Head of caudate nucleus (tissue), 42 donors: ENCODE measurements at places on chromosomes 2 and 18.

- DNase-seq, result no peak
Observed at GRCh38 chr2:151153601-151154000, 108.1 kb downstream of the RBM43 start.

DNA sequence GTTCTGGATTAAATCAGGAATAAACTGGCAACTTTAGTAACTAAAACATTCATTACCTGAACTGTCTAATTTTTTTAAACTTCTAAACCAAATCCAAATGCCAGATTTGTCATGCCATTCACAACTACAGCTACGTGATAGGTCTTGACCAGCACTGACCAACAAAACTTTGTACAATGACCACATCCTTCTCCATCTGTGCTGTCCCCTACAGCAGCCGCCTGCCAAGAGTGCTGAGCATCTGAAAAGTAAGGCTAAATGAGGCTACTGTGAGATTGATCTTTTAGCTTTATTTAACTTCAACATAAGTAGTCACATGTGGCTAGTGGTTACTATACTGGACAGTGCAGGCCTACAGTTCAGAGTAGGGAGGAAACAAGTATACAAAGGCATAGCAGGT is 7.6 kb downstream of the FAM168B start:
- no peak for DNase-seq

GRCh38 chr2:97741686-97742085 is 28.3 kb downstream of the ZAP70 start:
- no peak for DNase-seq

DNA sequence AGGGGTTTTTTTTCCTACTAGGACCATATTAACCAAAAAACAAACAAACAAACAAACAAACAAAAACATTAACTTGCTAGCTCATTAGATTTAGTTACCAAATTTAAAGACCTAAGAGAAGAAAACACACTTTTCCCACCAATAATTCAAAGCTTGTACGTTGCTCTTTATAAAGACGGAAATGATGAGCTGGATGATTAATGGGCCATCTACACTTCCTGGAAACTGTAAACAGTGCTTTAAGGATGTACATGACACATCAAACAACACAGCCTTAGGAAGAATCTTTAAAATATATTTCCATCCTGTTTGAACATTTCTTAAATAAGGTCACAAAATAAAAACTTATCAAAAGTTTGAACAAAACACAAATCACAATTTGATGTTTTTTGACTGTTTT is 982 bp downstream of the BMP10 start:
- DNase-seq, result no peak

DNA sequence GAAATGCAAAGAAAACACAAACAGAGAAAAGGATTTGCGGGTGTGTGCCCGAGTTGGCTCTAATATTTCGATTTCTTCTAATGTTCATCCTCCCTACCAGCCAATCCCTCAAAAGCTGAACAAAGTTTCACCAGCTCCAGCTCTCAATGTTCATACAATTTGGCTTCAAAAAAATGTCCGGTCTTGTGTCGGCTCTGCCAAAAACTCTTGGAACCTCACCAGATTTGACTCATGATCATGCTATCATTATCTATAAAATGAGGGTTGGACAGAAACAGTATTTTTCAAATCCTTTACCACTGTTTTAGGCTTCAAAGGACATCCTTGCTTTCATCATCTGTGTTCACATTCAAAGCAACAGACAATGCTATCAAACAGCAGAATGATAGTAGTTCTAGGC is 88.2 kb downstream of the CRACDL start:
- no peak for DNase-seq

DNA sequence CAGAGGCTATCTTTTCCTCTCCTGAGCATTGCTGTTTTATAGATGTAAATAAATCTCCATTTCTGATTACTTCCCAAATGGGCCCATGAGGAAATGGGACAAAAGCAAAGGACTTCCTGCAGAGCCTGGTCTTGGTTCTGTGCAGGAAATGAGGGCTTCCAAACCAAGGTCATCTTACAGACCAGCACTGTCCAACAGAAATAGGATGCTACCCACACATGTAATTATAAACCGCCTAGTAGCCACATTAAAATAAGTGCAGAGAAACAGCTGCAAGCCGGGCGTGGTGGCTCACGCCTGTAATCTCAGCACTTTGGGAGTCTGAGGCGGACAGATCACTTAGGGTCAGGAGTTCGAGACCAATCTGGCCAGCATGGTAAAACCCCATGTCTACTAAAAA is 6.2 kb downstream of the TTL start:
- DNase-seq, result no peak

- DNase-seq, result peak; percentile 74
Observed at GRCh38 chr2:242020196-242021004, 150.9 kb downstream of the RTP5 start.

DNA sequence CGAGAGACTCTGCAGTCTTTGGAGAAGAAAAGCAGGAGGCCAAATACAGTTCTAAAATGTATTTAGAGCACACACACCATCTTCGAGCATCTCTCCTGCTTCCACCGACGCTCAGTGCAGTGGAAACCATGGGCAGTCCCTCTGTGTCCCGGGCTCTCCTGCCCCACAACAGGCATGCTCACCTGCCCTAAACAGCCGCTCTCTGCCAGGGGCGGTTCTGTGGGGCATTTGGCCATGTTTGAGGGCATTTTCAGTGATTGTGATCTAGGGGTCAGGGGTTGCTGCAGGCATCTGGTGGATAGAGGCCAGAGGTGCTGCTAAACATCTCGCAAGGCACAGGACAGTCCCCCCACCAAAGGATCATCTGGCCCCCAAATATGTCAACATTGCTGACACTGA is 55.8 kb downstream of the EMX1 start:
- DNase-seq, result no peak

- DNase-seq, result no peak
Observed at GRCh38 chr2:120939595-120940318, 204.1 kb downstream of the GLI2 start.

GRCh38 chr2:16407358-16407757 is 258.3 kb downstream of the CYRIA start:
- DNase-seq, result no peak

DNA sequence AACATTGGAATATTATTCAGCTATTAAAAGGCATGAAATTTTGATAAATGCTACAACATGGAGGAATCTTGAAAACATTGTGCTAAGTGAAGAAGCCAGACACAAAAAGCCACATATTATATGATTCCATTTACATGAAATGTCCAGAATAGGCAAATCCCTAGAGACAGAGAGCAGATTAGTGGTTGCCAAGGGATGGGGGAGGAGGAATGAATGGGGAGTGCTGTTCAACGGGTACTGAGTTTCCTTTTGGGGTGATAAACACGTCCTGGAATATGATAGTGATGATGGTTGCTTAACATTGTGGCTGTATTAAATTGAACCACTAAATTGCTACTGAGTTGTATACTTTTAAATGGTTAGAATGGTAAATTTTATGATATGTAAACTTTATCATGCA is 8.9 kb upstream of the TWSG1 start:
- DNase-seq, result no peak

DNA sequence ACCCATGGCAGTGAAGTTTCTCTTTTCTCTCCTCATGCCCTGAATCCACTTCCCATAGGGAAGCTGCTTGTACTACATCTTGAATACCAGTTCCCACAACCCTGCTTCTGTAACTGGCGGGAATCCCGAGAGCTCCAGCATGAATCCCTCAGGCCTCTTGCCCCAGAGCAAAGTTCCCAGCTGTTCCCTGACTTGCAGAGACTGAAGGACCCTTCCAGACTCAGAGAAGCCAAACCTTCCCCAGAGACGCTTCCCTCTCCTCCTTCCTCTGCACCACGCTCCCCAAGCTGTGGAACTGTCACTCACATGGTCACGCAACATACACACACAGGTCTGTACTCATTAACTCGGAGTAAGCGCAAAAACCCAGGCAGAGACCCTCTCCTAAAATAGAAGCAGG is 26.4 kb downstream of the TRAPPC12 start:
- DNase-seq, result no peak

GRCh38 chr2:11942178-11942569 is 195.7 kb downstream of the LPIN1 start:
- no peak for DNase-seq

GRCh38 chr2:239769554-239770245 is 255.4 kb downstream of the NDUFA10 start:
- no peak for DNase-seq

DNA sequence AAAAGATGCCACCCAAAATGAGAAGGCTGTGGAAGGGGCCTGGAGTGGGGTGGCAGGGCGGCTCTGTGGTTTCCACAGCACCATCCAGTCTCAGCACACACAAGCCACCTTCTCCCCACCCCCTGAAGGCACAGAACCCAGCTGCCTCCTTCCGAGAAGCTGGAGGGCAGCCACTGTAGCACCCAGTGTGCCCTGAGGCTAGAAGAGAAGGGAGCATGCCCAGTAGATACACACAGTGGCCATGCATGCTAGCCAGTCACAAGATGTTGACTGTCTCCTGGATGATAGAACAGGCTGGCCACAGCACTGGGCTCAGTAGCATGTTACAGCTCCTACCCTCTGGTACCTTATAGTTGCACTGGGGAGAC is 148.9 kb upstream of the EPAS1 start:
- DNase-seq, result no peak

DNA sequence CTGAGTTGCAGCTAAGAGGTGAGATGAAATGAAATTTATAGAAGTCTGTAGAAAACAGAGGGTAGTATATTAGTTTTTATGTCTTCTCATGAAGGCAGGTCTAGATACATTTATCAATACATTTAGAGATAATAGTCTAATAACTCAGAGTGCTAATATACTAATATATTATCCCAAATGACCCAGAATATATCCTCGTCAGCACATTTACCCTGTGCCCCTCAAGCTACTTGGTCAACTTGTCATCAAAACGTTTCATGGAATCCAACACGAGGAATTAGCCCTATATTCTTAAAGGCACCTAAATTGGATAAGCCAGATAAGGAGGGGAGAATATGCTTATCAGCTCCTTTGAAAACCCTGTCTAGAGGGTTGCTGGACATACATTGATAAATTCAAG is 415.1 kb upstream of the LRRTM1 start:
- DNase-seq, result no peak

- DNase-seq, result no peak
Observed at GRCh38 chr2:84306361-84306760, 152.7 kb downstream of the SUCLG1 start.

DNA sequence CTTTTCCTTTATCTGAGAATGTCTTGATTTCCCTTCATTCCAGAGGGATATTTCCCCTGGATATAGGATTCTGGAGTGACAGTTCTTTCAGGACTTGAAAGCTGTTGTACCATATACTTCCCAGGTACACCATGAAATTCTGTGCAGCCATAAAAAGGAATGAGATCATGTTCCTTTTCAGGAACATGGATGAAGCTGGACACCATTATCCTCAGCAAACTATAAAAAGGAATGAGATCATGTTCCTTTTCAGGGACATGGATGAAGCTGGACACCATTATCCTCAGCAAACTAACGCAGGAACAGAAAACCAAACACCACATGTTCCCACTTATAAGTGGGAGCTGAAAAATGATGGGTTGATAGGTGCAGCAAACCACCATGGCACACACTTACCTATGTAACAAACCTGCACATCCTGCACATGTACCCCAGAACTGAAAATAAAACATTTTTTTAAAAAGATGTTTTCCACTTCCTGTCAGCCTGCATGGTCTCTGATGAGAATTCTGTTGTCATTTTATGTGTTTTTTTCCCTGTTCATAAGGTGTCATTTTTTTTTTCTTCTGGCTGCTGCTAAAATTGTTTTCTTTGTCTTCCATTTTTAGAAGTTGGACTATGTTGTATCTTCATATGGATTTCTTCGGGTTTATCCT is 133.3 kb downstream of the DNAH6 start:
- no peak for DNase-seq

- peak; percentile 67 for DNase-seq
Observed at GRCh38 chr2:45993476-45993991, 303.7 kb upstream of the EPAS1 start.

GRCh38 chr2:9658972-9659371 is 28.2 kb upstream of the YWHAQ start:
- DNase-seq, result no peak

DNA sequence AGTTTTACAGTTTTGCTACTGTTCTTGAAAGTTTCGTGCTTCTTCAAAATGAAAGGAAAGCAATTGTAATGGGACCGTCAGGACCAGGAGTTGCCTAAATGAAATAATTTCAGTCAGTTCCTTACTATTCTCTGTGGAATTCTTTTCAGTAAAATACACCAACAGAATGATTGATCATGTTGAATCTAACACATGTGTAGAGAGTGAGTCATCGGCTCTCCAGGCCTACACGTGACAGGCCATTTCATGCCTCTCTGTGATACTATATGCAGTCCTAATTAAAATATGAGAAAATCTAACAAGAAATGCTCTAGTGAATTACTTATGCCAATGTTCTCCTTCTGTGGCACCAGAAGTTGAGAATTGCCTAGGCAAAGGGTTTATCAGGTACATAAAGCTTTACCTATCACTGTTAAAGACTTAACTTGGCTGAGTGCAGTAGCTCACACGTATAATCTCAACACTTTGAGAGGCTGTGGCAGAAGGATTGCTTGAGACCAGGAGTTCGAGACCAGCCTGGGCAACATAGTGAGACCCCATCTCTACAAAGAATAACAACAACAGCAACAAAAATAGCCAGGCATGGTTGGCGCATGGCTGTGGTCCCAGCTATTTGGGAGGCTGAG is 199.4 kb downstream of the LRRTM1 start:
- DNase-seq, result no peak

DNA sequence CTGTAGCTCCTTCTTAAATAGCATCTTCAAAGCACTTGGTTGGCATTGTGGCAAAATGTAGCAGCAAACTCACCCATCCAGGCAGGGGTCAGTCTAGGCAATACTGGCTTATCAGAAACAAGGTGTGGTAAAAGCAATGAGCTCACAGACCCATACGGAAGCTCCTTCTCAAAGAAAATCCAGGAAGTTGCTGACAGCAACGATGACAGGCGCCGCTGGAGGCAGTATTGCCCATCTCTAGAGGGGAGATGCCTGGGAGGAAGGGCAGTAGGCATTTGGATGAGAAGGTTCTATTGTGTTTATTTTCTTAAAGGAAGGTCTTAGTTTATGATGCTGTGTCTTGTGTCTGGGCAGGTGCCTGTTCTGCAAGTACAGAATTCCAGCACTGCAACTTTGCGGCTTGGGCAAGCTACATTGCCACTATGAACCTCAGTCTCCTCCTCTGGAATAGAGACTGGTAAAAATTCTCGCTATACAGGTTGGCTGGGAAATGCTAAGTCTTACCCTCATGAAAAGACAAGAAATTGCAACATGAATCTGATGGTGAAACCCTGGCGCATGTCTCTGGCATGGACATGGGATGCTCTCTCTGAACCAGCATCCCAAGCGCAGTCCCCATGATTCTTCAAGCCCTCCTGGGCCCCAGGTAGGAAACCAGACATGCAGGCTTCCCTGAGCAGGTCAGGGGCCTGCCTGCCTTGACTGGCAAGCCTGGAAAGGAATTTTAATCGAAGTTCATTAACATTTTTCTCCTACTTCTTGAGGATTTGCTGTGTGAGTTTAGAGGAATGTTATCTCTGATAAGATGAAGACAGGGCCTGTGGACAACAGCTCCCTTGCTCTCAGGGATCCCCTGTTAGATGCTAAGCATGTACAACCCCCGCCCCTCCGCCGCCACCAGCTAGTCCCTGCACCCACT is 156.0 kb downstream of the TFCP2L1 start:
- peak; percentile 17 for DNase-seq
